Uterus (tissue), 4 donors: ENCODE measurements at places on chromosomes 4 and X.

DNA sequence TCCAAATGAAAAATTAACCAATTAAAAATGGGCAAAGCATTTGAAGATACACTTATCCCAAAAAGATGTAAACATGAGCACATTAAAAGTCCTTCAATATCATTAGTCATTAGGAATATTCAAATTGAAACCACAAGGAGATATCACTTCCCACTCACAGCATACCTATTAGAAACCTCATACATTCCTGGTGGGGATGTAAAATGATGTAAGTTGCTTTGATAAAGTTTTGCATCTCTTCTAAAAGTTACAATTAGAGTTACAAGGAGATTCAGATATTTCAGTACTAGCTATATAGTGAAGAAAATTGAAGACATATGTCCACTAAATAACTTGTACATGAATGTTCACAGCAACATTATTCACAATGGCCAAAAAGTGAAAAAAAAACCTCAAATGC, 1109.3 kb upstream of the LCORL start:
- no peak for DNase-seq

DNA sequence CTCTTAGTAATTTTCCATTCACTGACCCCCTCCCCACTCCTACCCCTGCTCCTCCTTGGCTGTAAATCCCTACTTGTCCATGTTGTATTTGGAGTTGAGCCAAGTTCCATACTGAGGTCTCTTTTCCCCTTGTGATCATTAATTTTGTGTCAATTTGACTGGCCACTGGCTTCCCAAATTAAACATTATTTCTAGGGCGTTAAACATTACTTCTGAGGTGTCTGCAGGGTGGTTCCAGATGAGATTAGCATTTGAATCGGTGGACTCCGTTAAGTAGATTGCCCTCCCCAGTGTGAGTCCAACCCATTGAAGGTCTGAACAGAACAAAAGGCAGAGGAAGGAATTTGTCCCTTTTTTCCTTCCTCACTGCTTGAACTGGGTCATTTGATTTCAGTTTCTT, 25.7 kb downstream of the SLC39A8 start:
- DNase-seq: no peak

DNA sequence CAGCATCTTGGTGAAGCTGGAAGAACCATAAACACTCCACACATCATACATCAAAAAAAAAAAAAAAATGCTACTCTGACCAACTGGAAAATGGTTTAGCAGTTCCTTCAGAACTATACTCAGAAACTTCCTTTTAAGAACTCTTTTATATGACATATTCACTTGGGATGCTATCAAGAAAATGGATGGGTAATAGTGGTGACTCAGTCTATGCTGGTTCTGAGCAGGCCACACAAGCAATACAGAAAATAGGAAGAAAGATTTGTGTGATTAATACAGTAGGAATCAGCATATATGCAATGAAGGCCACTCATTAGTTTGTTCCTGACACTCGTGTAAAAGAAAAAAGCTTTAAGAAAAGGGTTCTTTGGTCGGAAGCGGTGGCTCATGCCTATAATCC, 123.5 kb upstream of the FAT4 start:
- no peak for DNase-seq

DNA sequence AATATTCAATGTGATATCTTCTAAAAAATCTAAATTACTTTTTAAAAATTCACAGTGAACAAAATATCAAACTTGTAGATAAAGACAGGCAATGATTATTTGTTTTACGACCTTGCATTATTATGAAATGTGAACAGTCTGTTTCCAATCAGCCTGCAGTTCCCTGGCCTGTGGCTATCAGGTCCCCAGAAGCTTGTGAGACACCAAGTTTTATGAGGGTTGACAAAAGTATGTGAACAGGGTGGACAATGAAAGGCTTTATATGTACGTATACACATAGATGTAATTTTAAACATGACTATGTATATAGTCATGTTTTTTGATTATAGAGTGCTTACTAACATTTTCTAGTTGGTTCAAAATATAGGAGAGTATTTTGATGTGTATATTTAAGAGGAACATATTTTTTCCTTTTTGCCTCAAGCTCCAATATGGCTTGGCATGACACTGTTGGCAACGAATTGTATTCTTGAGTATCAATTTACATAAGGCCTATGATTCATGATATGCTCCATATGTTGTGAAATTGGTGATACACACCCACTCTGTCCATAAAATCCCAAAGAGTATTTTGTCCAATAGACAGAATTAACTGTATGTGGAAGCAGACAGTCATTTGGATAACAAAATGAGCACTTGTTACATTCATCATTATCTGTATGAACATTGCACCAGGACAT, 55.7 kb downstream of the BTC start:
- DNase-seq: no peak

DNA sequence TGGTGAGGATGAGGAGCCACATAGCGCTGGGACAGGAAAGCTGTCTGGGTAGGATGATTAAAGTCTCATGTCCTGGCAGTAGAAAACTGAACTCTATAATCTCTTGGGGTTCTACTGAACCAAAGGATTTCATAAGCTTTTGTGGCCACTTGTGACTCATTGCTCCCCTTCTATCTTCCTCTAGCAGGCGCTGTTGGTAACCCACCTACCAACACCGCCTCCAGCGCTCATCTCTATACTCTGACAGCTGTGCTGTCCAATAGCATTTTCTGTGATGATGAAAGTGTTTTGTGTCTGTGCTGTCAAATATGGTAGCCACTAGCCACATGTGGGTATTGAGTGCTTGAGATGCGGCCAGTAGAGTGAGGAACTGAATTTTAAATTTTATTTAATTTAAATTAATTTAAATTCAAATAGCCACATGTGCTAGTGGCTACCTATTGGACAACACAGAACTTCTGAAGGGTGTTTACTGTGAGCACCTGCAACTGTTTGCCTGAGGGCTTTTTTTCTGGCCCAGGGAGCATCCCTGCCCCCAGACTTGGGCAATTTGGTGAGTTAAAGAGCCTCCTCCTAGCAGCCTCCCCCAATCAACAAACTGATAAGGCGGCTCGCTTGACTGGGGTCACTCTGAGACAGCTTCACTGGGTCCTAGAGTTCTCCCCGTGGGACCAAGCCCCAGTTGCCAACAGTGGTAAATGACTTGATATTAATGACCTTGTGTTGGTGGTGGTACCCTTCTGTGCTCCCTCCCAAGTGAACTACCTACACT, 169.2 kb upstream of the ATP6AP2 start:
- DNase-seq: no peak

- no peak for DNase-seq
Observed at GRCh38 chr4:76301775-76302162, 4.8 kb upstream of the STBD1 start.

GRCh38 chr4:85125688-85126087, 159.2 kb upstream of the WDFY3 start:
- no peak for DNase-seq

- DNase-seq: no peak
Observed at GRCh38 chr4:172083272-172083671, 270.1 kb downstream of the GALNTL6 start.

- no peak for DNase-seq
Observed at GRCh38 chrX:105829011-105829410, 6.7 kb downstream of the NRK start.

DNA sequence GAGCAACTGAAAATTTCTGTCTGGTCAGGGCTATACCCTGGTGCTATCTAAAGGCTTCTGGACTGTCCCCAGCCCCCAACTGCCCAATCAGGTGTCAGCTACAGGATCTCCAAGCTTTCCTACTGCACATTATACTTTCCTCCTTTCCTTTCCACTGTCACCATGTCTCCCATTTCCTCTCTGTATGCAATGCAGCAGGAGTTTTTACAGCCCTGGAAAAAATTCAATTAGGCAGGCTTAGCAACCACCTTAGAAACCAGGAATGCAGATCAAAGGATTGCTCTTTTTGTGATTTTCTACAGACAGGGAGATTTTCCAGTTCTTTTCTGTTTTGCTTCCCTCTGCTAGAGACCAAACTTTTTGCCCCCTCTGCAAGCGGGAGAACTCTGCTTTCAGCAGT, 6.0 kb upstream of the NAF1 start:
- DNase-seq: no peak

GRCh38 chr4:39522068-39522467, 5.2 kb downstream of the UGDH start:
- DNase-seq: no peak

DNA sequence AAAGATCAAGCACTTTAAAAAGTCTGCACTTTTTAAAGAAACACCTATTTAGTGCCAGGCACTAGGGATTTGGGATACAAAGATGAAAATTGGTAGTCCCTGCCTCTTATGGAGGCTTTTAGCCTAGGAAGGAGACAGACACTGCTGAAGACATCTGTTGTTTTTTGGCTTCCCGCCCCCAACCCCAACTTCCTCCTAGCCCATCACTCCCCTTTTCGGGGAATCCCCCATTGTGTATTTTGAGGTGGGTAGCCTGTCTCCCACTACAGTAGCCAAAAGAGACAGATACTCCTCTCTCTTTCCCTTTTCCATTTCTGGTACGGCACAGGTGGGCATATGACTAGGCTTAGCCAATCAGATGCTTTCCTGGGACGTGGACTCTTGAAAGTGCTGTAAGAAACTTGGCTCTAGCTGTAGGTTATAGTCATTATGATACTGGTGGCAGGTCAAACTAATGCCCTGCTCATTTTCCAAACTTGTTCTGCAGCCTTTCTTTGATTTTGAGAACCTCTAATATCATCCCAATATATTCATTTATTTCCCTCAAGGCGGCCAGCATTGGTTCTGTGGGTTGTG, 194.6 kb upstream of the RBPJ start:
- no peak for DNase-seq

DNA sequence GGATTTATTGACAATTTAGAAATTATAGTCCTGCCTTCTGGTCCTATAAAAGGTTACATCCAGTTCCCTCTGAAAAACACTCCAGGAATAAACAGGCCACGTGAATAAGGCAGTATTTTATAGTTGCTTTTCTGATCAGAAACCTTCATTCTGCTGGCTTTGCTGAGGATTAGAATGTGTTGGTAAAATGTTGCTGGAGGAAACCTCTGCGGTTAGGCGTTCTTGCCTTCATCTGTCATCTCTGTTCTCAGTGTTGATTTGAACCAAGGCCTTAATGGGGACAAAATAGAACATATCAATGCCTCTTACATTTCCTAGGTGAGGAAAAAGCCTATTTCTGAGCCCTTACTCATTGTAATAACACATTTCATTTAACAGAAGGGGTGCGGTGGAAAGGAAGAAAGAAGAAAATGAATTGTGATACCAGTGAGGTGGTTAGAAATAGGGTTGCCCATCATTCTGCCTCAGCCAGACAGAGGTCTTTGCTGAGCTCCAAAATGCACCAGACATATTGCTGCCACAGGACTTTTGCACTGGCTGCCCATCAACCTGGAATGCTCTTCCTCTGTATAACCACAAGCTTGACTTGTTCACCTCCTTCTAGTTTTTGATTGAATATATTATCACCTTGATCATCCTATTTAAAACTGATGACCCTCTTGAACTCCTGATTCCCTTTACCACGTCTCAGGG, 18.0 kb upstream of the SPARCL1 start:
- no peak for DNase-seq

DNA sequence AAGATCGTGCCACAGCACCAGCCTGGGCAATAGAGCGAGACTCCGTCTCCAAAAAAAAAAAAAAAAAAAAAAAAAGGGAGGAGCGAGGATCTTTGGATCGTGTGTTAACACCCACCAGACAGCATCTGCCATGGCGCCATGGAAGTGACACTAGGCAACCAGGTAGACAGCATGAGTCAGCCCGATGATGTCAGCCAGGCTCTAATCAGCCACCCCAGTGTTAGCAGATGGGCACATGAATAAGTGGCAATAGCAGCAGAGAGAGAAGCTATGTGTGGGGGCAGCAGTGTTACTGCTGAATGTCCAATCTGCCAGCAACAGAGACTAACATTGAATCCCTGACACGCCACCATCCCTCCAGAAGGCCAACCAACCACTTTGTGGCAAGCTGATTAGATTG, 6.6 kb downstream of the SYN1 start:
- DNase-seq: no peak

DNA sequence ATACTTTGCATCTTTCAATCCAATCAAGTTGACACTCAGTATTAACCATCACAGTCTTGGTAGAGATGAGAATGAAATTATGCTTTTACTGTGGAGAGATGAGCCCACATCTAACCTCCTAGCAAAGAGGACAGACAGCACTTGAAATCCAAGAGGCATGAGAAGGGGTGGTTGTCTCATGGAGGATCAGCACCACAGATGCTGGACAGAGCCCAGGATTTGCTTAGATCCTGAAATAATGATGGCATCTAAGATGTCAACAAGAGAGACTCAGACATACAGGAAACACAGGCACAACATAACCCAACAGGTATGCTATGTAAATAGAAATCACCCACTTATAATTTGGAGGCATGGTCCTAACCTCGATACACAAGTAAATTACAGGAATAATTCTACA, 74.3 kb upstream of the VCX2 start:
- DNase-seq: no peak

DNA sequence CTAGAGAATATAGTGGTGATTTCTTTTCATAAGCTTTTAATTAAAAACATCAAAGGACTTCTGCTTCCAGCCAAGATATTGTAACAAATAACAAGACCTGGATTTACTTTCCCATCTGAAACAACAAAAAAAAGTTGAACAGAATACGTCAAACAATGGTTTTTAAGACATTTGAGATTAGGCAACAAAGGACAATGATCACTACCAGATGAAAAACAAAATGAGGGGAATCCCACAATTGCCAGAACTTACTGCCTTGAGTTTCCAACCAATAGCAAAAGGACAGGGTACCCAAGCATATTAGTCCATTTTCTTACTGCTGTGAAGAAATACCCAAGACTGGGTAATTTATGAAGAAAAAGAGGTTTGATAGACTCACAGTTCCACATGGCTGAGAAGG, 341.4 kb upstream of the INTU start:
- DNase-seq: no peak

DNA sequence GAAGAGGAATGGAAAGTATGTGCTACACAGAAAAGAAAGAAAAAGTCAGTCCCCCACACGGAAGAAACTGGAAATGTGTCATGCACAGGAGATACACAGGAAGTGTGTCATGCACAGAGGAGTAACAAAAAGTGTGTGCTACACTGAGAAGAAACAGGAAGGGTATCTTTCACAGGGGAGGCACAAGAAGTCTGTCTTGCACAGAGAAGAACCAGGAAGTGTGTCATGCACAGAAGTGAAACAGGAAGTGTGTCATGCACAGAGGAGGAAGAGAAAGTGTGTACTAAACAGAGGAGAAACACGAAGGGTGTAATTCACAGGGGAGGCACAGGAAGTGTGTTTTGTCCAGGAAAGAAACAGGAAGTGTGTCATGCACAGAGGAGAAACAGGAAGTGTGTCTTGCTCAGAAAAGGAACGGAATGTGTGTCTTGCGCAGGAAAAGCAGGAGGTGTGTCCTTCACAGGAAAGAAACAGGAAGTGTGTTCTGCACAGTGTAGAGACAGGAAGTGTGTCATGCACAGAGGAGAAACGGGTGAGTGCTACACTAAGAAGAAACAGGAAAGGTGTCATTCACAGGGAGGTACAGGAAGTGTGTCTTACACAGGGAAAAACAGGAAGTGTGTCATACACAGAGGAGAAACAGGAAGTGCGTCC, 527.2 kb upstream of the PRKX start:
- DNase-seq: no peak

DNA sequence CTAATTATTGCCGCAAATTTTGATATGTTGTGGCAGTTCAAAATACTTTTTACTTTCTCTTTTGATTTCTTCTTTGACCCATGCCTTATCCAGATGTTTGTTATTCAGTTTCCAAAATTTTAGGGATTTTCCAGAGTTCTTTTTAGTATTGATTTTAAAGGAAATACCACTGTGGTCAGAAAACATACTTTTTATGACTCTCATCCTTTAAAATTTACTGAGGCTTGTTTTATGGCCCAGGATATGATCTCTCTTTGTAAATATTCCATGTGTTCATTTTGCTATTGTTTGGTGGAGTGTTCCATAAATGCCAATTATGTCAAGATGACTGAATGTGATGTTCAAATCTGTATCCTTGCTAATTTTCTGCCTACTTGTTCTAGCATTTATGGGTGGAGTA, 272.3 kb upstream of the DIPK2B start:
- no peak for DNase-seq
